HepG2 (cell line): ENCODE measurements at places on chromosomes 12 and 14. TPM values are rescaled to one million over a fixed set of nuclear protein-coding genes. Genes with fewer than 3 reads are reported as not detected.

FOXG1 gene
- total RNA-seq: not detected in 2 replicates

SAMD15 gene
- 1.3 and 2.0 TPM in 2 replicates for total RNA-seq

CLEC1B gene
- not detected in 2 replicates for total RNA-seq

- H3K27ac ChIP-seq: no peak overlapping the region
- no peak overlapping the region for H3K4me3 ChIP-seq
Observed at GRCh38 chr12:130661486-130662255, 54.4 kb downstream of the RIMBP2 start.

- no peaks in the 10 kb centered on the region for H3K27me3 ChIP-seq
- peaks cover 29% of the 10 kb centered on the region for H3K36me3 ChIP-seq
- H3K4me1 ChIP-seq: no peaks in the 10 kb centered on the region
- no peak overlapping the region for H3K4me3 ChIP-seq
Observed at GRCh38 chr14:101912841-101913240, 51.5 kb upstream of the DYNC1H1 start.
